Cortex of kidney (tissue), 1 donor: ENCODE measurements at places on chromosomes 7 and 10.

- no peak for DNase-seq
Observed at GRCh38 chr10:63576501-63576900, 55.3 kb downstream of the REEP3 start.

DNA sequence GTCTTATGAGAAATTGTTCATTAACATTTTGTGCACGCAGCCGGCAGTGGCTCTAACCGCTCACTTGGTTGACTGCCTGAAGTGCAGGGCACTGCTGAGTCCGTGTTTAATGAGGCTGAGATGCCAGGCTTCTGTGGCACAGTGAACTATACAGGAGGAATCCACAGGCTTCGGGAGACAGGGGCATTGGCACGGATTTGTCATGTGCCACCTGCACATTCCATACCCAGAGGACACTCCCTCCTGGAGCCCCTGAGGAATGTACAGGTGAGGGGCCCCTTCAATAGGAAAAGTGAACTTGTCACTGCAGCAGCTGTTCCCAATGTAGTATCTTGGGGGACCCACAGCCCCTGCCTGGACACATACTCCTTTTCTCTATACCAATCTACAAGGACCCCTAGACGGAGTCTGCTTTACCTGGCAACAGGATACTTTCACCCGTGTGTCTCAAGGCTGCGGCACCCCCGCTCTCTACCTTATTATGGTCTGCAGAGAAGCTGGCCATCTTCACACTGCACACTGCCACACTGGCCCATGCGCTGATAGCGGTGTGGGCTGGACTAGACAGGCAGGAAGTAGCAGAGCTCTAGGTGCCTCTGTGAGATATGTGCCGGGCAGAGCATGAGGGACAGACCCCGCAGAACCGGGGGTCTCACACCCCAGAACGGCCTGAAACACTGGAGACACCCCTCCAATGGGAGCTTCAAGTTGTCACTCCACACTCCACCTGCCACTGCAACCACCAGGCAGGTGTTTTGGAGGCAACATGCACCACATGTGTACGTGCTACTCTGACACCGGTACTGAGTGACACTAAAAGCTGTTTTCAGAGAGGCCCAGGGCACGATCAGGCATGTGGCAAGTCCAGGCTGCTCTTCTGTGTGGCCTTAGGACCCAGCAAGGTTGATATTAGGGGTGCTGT lies 71.4 kb upstream of the RHEB start:
- no peak for DNase-seq

GRCh38 chr7:55088620-55089019 lies 69.8 kb downstream of the EGFR start:
- no peak for DNase-seq

DNA sequence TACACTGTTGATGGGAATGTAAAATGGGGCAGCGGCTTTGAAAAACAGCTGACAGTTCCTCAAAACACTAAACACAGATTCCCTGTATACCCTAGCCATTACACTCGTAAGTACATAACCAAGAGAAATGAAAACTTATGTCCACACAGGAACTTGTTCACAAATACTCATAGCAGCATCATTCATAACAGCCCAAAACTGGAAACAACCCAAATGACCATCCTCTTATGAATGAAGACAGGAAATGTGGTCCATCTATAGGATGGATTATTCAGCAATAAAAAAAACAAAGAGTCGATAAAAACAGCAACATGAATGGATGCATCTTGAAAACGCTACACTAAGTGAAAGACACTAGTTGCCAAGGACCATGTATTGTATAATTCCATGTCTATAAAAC lies 23.7 kb downstream of the NMT2 start:
- DNase-seq: no peak

- DNase-seq: no peak
Observed at GRCh38 chr10:89923661-89924060, 222.3 kb downstream of the KIF20B start.

- no peak for DNase-seq
Observed at GRCh38 chr7:104584620-104585019, 256.2 kb downstream of the LHFPL3 start.

DNA sequence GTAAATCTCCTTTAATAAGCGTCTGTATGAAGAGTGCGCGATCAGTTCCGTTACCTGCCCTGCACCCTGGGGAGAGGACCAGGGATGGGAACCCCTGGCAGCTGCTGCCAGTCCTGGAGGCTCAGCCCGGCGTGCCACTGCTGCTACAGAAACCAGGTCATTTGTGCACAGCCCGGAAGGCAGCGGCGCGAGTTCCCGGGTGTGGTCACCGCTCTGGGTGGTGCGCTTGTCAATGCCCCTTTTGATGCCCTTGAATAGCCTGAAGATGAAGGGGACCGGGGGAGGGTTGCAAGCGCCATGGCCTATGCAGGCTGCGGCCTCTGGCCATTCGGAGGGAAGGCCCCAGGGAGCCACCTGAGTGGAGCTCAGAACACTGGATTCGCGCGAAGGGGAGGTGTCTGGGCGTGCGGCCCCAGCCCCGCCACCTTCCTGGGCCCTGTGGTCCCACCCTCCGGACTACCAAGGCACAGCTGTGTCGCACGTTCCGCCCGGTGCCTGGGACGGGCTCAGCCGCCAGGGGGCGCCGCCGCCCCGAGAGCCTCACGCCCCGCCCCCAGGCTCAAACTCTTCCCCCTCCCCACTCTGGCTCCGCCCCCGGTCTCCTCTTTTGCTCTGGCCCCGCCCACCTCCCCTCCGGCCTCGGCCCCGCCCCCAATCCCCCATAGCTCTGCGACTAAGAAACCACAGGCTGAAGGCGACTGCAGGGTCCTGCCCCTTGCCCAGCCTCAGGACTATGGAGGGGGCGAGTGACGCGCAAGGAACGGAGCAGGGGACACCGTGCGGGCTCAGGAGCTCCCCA lies 16.5 kb downstream of the AP5Z1 start:
- DNase-seq: no peak

DNA sequence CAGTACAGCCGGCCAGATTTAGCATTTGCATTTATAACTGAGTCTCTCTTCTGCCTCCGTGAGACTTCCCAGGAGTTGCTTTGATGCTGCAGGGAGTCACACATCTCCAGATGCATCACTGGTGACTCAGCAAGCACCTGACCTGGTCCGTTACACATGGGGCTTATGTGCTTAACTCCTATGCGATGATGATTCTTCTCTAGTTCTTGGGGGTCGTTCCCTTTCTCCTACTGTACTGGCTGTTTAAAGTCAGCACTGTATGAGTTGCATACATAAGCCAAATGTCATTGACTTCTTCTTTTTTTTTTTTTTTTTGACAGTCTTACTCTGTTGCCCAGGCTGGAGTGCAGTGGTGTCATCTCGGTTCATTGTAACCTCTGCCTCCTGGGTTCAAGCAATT lies 13.0 kb upstream of the AKR1E2 start:
- DNase-seq: no peak

DNA sequence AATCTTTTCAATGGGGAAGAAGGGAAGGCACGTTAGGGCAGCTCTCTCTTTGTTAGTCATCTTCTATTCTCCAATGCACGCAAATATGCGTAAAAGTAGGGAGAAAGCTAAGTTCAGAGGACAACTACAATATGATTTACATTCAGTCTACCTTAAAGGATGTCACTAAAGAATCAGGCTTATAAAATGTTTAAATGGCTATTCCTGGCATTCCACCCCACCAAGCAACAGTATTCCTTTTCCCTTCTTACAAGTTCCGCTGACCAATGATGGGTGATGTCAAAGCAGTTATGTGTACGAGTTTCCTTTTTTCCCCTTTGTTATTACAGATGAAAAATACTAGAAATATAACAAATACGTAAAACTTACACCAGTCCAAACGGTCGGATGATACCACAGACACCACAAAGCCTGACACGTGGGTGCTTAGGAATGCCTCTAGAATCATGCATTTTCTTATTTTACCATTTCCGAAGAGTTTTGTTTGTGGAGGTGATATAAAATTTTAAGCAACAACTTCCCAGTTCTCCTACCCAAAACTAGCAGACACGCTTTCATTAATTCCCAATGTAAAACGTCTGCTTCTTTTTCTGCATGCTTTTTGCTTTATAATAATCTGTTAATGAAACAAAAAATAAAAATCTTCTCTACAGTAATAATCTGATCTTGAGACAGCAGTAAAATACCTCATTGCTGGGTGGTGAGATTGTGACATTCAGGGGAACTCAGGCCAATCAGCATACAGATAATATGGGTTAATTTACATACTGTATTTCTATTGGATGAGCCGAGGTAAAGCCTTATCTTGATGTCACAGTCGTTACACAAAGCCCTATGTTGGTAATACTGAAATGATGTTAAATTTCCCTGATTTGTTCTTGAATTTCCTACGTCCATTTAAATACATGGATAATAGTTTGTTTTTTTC lies 708 bp upstream of the GPR85 start:
- no peak for DNase-seq
